Activated naive CD4-positive, alpha-beta T cell treated with anti-CD3 and anti-CD28 coated beads for 36 hours (primary cell): ENCODE measurements at places on chromosomes 11 and 22. TPM values are rescaled to one million over a fixed set of nuclear protein-coding genes. Genes with fewer than 3 reads are reported as not detected.

IL17REL gene
- total RNA-seq = 0.15 TPM

- DNase-seq = no peak
Measured at GRCh38 chr11:102313238-102313940, 3.9 kb upstream of the BIRC3 start.

- no peak for DNase-seq
Measured at GRCh38 chr11:57069942-57070341, 81.2 kb downstream of the OR5AK2 start.

TMEM191B gene
- not detected for total RNA-seq

- DNase-seq = no peak
Measured at GRCh38 chr11:35787626-35788025, 125.1 kb downstream of the TRIM44 start.

- no peak for DNase-seq
Measured at GRCh38 chr22:45310331-45310976, 720 bp downstream of the FAM118A start.
